ENCODE measurements at places on chromosomes 1 and 21.

DNA sequence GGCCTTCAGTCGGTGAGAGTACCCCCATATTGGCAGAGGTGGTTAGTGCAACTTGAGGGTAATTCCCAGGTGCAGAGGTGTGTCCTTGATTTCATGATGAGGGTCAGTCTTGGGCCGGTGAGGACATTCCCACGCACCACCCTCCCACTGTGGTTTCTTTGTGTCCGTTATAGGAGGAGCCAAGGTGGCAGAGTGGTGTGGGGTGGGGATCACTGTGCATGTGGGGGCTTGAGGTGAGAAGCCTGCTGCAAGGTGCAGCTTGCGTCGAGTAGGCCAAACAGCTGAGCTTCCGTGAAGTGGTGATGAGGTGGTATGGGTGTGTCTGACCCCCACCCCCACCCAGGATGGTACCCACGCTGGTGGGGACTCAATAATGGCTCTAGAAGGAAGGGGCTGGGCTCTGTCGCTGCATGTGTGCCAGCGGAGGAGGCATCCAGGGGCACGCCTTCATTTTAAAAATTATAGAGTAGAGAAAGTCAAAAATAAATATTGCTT, 6.2 kb downstream of the PTPRF start:
- peaks cover 11% of the 10 kb centered on the region for H3K4me1 ChIP-seq
- no peak overlapping the region for H3K27ac ChIP-seq

DNA sequence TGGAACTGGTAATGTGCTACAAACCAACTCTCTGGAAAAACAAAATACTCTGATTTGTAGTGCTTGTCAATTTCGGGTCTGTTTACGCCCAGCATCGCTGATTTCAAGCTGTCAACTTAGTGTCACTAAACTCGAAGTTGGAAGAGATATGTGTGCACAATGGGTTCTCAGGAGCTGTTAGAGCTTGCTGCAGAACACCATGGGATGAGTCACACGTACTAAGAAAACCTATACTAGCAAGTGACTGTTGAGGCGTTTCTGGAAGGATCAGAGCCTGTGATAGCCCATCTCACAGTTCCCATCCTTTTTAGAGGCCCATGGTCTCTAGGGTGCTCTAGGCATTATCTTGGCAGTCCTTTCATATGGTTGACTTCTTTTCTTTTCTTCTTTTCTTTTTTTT, 14.3 kb downstream of the GMEB1 start:
- H3K27me3 ChIP-seq, result no peaks in the 10 kb centered on the region
- no peaks in the 10 kb centered on the region for H3K4me1 ChIP-seq
- no peaks in the 10 kb centered on the region for H3K36me3 ChIP-seq
- no peak overlapping the region for H3K27ac ChIP-seq

DNA sequence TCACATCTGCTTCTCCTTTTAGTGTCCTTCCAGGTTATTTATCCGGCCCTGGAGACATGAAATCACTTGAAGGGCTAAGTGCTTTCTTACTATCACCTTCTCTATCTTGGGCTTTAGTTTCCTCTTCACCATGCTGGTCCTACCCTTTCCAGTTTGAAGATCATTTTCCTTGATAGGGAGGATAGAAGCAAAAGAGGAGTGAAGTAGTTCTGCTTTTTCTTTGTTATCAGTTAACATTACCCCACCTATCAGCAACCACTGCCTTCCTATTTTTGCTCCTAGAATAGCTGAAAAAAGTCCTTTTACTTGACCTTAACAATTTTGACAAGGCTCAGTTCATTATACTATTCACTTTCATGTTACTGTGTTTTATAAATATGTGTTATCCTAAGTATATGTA, 19.4 kb downstream of the RGL1 start:
- no peaks in the 10 kb centered on the region for H3K36me3 ChIP-seq
- no peak overlapping the region for H3K27ac ChIP-seq
- H3K4me1 ChIP-seq, result peaks cover 16% of the 10 kb centered on the region
- H3K4me3 ChIP-seq, result no peak overlapping the region

DNA sequence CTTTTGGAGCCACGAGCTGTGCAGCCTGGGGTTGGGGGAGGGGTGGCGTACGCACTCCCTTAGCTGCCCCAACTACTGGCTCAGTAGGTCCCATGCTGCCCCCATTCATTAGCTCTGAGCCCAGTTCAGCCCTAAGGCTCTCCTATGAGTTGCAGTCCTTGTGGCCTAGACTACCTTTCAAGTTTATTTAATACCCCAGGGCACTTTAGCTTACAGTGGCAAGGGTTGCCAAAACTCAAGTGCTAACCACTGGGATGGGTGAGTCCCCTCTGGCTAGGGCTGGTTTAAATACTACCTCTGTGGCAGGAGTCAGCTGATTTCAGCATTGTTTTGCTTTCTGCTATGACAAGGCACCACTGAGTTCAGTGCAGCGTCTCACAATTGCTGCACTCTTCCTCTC, 118.2 kb downstream of the ODF2L start:
- no peaks in the 10 kb centered on the region for H3K36me3 ChIP-seq
- H3K4me3 ChIP-seq, result no peak overlapping the region
- H3K4me1 ChIP-seq, result no peaks in the 10 kb centered on the region
- no peak overlapping the region for H3K27ac ChIP-seq
- no peak for DNase-seq

DNA sequence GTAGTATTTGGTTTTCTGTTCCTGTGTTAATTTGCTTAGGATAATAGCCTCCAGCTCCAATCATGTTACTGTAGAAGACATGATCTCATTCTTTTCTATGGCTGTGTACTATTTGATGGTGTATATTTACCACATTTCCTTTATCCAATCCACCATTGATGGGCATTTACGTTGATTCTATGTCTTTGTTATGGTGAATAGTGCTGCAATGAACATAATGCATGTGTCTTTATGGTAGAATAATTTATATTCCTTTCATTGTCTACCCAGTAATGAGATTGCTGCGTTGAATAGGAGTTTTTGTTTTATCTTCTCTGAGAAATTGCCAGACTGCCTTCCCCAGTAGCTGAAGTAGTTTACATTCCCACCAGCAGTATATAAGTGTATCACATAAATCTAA, 538.8 kb downstream of the LRRIQ3 start:
- no peaks in the 10 kb centered on the region for H3K36me3 ChIP-seq
- H3K27ac ChIP-seq, result no peak overlapping the region
- H3K4me1 ChIP-seq, result no peaks in the 10 kb centered on the region

DNA sequence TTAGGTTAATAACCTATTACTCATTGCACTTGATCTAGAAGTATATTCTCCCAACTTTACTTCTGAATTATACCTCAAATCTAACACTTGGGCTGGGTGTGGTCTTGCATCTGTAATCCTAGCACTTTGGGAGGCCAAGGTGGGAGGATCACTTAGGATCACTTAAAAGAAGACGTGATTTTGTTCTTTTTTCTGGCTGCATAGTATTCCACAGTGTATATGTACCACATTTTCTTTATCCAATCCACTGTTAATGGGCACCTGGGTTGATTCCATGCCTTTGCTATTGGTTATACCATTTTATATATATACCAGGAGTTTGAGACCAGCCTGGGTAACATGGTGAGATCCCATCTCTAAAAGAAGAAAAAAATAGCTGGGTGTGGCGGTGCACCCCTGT, 48.5 kb upstream of the TSNAX start:
- no peak for DNase-seq
- H3K4me1 ChIP-seq, result no peaks in the 10 kb centered on the region
- H3K4me3 ChIP-seq, result no peak overlapping the region
- no peaks in the 10 kb centered on the region for H3K27me3 ChIP-seq
- no peak overlapping the region for H3K27ac ChIP-seq

- H3K4me1 ChIP-seq, result no peaks in the 10 kb centered on the region
- H3K27ac ChIP-seq, result no peak overlapping the region
- no peak overlapping the region for H3K4me3 ChIP-seq
- no peak for DNase-seq
- H3K36me3 ChIP-seq, result no peaks in the 10 kb centered on the region
- peaks cover 4% of the 10 kb centered on the region for H3K27me3 ChIP-seq
Measured at GRCh38 chr1:24606296-24606605, 36.9 kb upstream of the SRRM1 start.

DNA sequence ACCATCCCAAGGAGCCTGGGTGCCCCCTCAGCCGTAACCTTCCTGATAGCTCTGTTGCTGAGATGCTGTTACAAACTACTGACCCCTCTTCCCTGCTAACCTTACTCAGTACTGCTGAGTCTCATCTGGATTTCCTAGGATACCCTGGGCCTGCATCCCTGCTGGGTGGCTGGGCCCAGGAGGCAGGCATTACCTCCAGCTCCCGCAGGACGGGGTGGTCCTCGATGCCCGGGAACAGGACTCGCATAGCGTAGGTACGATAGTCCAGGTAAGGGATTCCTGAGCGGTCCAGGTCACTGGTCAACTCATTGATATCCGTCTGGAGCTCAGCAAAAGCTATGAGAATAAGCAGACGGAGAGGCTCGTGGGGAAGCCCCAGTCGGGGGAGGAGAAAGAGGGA, 131.9 kb upstream of the CD34 start:
- no peak for DNase-seq
- peaks cover 14% of the 10 kb centered on the region for H3K4me1 ChIP-seq
- H3K4me3 ChIP-seq, result no peak overlapping the region
- H3K27ac ChIP-seq, result no peak overlapping the region

- H3K27ac ChIP-seq, result no peak overlapping the region
- DNase-seq, result no peak
- H3K4me3 ChIP-seq, result no peak overlapping the region
- H3K36me3 ChIP-seq, result no peaks in the 10 kb centered on the region
- no peaks in the 10 kb centered on the region for H3K4me1 ChIP-seq
- H3K27me3 ChIP-seq, result no peaks in the 10 kb centered on the region
Measured at GRCh38 chr1:168553680-168554553, 10.1 kb upstream of the XCL2 start.

DNA sequence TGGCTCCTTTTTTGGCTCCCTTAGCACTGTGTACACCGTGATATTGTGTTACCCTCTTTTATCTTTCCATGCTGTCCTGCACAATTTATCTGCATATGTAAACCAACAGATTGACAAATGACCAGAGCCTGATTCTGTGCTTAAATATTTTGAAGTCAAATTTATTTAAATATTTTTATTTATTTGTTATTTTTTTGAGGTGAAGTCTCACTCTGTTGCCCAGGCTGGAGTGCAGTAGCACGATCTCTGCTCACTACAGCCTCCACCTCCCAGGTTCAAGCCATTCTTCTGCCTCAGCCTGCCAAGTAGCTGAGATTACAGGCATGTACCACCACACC, 12.8 kb downstream of the PMF1 start:
- no peak overlapping the region for H3K27ac ChIP-seq
- H3K36me3 ChIP-seq, result peaks cover 57% of the 10 kb centered on the region
- H3K4me3 ChIP-seq, result no peak overlapping the region
- no peaks in the 10 kb centered on the region for H3K4me1 ChIP-seq

DNA sequence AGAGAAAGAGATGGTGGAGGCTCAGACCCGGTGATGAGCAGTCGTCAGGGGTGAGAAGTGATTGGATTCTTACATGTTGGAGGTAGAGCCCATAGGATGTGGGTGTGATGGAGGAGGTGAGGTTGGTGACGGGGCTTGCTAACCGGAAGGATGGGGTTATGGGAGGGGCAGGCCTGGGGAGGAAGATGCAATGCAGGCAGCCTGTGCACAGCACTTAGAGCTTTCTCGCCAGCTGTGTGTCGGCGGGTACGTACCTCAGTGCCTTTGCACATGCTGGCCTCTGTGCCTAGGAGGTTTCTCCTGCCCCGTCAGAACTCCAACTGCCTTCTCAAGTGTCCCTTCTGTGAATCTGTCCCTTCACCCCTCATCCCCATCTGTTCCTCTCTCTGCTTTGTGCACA, 2.9 kb upstream of the BSND start:
- no peak overlapping the region for H3K4me3 ChIP-seq
- H3K27me3 ChIP-seq, result peaks cover 16% of the 10 kb centered on the region
- no peaks in the 10 kb centered on the region for H3K36me3 ChIP-seq
- H3K27ac ChIP-seq, result no peak overlapping the region

DNA sequence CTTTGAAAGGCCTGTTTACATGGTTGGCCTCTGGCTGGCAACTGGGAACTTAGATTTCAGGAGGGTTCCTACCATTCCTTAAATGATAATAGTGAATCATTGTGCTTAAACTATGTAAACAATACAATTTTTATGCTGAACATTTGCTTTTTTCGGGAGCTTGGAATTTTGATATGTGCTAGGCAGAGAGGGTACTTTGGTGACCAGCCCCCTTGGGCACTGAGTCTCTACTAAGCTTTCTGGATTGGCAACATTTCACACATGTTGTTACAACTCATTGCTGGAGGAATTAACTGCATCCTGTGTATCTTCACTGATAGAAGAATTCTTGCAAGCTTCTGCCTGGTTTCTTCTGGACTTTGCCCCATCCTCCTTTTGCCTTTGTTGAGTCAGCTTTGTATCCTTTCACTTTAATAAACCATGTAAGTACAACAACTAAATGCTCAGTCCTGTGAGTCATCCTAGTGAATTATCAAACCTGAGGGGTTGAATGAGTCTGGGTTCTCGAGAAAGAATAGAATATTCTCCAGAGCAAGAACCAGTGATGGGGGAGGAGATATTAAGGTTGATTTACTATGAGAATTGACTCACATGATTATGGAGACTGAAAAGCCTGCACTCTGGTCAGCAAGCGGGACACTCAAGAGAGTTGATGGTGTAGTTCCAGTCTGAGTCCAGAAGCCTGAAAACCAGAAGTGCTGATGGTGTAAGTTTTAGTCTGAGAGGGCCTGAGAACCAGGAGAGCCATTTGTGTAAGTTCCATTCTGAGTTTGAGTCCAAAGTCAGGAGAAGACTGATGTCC, 3.1 kb upstream of the SLC16A4 start:
- no peaks in the 10 kb centered on the region for H3K27me3 ChIP-seq
- H3K4me3 ChIP-seq, result no peak overlapping the region
- H3K27ac ChIP-seq, result no peak overlapping the region
- no peak for DNase-seq
- no peaks in the 10 kb centered on the region for H3K36me3 ChIP-seq

GRCh38 chr1:231016234-231016633, 23.8 kb downstream of the FAM89A start:
- H3K36me3 ChIP-seq, result no peaks in the 10 kb centered on the region
- no peak overlapping the region for H3K4me3 ChIP-seq
- no peak for DNase-seq
- no peaks in the 10 kb centered on the region for H3K27me3 ChIP-seq
- H3K27ac ChIP-seq, result no peak overlapping the region

GRCh38 chr1:91007827-91008226, 14.0 kb downstream of the ZNF644 start:
- H3K27ac ChIP-seq, result no peak overlapping the region
- H3K27me3 ChIP-seq, result no peaks in the 10 kb centered on the region
- DNase-seq, result no peak
